ENCODE measurements at places on chromosomes 3 and 15.

- DNase-seq = no peak
Measured at GRCh38 chr15:41905036-41905793, 11.4 kb upstream of the SPTBN5 start.

DNA sequence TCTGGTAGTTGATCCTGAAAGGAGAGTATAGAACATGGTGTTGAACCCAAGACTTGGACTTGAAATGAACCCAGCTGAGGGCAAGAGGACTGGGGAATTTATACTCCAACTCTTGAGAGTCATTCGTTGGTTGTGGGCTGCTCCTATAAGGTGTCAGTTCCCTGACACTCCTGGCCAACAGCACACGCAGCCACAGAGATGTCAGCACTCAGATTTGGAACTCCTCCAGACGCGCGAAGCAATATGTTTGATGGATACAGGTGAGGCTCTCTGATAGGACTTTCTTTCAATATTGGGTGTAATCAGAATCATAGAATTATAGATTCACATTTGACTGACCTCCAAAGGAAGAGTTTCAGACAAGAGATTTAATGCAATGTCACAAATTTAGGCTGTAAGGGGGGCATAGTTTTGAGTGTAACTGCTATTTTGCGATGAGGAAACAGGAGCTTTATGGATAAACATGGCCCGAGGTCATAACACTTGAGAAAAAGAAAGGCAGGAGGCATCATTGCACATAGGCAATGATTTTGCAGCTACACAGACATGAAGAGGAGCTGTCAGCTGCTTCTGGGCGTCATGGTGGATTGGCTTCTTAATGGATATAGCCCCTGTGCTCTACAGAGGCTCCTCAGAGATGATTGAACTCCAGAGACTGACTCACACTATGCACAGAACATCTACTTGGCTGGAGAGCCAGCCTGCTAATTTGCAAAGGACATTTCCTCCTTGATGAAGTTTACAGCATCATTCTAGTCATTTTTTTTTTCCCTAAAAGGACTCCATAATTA is 569.2 kb upstream of the RGMA start:
- no peak for DNase-seq

GRCh38 chr3:67646586-67647234 is 7.7 kb downstream of the SUCLG2 start:
- no peak for DNase-seq

- DNase-seq = no peak
Measured at GRCh38 chr3:55330355-55330754, 156.8 kb downstream of the WNT5A start.

GRCh38 chr3:124851136-124851535 is 36.0 kb downstream of the ITGB5 start:
- DNase-seq = no peak

DNA sequence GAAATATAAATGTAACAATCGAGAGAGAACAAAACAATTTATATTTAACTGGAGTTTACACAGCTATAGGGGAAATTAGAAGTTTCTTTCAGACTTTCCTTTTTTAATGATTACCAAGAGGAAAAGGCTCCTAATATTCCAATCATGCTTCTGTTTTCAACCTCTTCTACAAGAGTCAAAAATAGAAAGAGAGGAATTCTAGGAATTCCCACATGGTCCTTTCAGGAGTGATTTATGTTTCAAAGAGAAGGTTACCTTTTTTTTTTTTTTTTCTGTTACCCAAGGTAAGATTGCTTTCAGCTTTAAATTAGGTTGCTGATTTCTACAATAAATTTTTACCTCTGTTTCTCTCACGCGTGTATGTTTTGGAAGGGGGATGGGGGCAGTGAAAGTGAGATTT is 355.3 kb upstream of the DCBLD2 start:
- DNase-seq = no peak

- no peak for DNase-seq
Measured at GRCh38 chr3:127739347-127740135, 66.8 kb downstream of the ABTB1 start.

DNA sequence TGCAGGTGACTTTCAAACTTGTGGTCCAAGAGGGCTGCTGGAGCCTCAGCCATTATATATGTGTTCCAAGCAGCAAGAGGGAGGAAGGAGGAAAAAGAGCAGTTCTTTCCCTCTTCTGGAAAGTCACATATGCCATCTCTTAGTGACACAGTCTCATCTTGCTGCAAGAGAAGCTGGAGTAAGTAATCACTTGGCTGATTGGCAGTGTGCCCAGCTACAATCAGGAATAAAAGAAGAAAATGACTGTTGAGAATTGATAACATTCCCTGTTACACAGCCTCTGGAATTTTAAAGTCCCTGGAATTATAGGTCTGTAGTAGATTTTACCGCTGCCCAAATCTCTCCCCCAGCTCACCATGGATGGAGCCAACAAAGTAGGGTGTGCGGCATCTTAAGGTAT is 31.4 kb upstream of the LYZL4 start:
- no peak for DNase-seq

GRCh38 chr15:25616471-25616870 is 177.6 kb upstream of the UBE3A start:
- no peak for DNase-seq

DNA sequence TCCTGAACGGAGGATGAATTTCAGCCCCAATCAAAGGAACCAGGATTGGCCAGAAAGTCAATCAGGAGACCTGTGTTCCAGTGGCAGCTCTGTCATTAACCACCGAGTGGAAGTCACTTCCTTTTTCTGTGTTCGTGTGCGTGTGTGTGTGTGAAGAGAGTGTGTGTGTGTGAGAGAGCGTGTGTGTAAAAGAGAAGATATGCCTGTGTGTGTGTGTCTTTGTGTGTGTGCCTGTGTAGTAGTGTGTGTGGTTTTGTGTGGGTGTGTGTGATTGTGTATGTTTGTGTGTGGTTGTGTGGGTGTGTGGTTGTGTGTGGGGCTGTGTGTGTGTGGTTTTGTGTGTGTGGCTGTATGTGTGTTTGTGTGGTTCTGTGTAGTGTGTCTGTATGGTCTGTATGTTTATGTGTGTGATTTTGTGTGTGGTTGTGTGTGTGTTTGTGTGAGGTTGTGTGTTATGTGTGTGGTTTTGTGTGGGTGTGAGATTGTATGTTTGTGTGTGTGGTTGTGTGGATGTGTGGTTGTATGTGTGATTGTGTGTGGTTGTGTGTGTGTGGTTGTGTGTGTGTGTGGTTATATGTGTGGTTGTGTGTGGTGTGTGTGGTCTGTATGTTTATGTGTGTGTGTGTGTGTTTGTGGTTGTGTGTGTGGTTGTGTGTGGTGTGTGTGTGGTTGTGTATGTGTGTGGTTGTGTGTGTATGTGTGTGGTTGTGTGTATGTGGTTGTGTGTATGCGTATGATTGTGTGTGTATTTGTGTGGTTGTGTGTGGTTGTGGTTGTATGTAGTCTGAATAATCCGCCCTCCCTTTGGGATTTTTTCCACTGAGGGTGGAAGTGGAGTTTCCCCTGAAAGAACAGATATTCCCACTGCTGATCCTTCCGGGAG is 314.4 kb downstream of the SHQ1 start:
- DNase-seq = no peak

DNA sequence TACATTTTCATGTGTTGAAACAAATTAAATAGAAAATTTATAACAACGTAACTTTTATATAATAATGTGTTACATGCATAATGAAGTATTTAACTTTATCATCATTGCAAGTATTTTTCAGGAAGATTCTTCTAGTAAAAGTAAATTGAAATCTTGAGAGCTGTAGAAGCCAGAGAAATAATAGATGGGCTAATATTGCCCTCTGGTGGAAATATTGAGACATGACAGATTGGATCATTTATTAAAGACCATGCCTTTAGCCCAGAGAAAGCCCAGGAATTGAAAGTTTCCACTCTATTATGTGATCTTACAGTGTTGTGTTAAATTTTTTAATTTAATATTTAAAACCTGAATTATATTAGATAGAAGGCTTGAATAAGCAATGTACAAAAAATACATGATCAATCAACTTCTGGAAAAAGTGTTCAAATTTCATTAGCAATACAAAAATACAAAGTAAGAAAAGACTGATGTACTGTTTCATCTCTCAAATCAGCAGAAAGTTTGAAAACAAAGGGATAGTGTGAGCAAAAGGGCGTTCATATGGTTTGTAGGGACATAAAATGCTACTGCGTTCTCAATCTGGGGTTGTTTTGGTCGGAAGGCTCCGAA is 52.7 kb upstream of the SPTSSB start:
- no peak for DNase-seq

DNA sequence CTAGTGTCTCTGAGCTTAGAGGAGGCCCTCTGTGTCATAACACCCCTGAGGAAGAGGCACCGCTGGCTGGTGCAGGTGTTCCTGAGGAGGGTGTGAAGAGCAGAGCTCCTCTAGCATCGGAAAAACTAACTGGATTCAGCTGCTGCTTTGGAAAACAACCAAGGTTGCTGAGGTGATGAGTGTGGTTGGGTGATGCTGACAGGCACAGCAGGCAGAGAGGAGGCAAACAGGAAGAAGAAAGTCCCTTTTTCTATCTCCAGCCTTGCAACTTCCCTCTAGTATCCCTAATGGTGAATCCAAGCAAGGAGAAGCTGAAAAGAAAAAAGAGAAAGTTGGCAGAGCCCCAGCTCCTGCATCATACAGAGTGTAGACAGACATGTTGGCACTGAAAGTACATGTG is 3.8 kb upstream of the OR4F15 start:
- DNase-seq = no peak

- DNase-seq = no peak
Measured at GRCh38 chr3:73470860-73471259, 153.9 kb downstream of the PDZRN3 start.

DNA sequence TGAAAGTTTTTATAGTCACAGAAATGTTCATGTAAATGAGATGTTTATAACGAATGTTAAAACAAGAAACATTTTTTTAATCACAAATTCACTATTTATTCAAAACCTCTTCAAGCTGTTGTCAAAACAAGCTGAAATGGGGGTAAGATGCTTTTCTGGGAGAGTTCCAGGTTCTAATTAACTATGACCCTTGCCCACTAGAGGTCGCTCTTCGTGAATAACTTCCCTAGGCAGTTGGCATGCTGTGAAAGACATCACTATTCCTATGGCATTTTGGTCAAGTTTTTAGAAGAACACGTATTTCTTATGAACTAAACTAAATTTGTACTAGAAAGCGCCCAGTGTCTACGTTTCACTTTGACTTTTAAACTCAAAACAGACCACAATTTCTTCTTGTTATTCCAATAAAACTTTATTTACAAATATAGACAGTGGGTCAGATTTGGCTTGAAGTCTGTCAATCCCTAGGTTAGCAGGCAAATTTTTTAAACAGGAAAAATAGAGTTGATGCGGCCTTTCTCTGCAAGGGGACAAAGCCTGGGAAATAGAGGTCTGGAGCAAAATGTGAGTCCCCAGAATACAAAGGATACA is 62.8 kb upstream of the CMTM8 start:
- DNase-seq = peak; percentile 31

- DNase-seq = no peak
Measured at GRCh38 chr15:82062479-82063454, 16.9 kb upstream of the MEX3B start.

DNA sequence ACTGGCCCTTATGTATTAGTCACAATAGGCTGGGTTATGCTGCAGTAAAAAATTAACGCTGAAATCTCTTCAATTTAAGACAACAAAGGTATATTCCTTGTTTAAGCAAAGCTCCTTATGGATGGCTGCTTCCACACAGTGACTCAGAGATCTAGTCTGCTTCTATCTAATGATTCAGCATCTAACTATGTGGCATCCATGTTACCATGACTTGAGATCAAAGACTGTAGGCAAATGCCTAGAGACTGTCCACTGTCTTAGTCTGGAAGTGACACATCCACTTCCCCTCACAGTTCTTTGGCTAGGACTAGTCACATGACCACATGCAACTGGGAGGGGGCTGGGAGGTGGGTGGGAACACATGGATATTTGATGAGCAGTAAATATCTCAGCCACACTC is 61.3 kb upstream of the PSMD6 start:
- no peak for DNase-seq

DNA sequence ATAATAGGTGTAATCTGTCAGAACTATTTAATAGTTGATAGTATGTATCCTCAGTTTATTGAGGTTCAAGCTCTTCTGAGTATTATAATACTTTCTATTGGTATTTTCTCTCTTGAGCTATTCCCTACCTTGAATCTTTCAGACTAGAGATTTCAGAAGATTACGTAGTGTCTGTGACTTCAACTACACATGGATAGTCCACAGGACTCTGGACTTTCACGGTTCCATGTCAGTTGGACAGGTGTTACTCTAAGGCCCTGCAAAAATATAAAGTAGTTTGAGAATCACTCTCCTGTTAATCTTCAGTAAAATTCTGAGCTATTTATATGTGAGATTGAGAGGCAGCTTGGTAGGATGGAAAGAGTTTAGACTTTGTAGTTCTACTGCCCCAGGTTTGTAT is 353.5 kb upstream of the TPRG1 start:
- DNase-seq = no peak

DNA sequence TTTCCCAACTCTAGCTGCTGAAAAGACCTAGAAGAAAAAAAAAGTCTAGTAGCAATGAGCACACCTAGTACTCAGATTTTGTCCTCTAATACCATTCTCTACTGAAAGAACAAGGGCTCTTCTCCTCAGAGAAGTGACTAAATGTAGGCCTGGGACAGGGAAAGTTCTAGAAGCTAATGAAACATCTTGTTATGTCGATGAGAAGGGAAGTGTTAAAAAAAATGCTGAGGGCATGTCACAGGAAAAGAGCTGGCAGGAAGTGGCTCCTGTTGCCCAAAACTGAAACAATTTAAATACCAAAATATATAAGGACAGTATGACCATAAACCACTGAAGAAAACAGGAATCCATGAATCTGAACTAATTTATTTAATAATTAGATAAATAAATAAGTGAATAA is 581.4 kb upstream of the TBL1XR1 start:
- DNase-seq = no peak

- no peak for DNase-seq
Measured at GRCh38 chr3:39550354-39551051, 83.0 kb downstream of the MOBP start.

DNA sequence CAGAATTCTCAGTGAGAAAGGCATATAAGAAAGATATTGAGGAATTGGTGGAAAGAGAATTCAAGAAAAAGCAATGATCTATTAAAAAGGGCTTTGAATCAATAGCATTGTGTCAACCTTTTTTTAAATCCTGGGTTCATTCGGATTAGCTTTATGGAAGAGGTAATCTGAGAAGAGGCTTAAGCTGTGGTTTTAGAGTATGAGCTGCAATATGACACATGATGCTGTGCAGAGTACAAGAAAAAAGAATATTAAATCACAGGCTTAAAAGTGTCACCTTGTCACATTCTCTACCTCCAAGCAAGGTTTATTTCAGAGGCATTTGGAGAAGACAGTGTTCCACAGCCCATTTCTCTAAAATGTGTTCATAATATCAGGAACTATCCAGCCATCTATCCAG is 128.9 kb downstream of the RTP4 start:
- DNase-seq = no peak

GRCh38 chr3:157101486-157101885 is 58.5 kb downstream of the CCNL1 start:
- DNase-seq = no peak

All from lower leg skin (tissue), 4 donors.